ENCODE measurements at places on chromosomes 6 and 20. TPM values are rescaled to one million over a fixed set of nuclear protein-coding genes. Genes with fewer than 3 reads are reported as not detected.

OPN5 gene
- under 0.01 TPM for total RNA-seq

COX4I2 gene
- total RNA-seq, result not detected

HEY2 gene
- total RNA-seq, result not detected

NECAB3 gene
- total RNA-seq, result 30.9 TPM

DUSP15 gene
- 0.26 TPM for total RNA-seq

FNDC1 gene
- total RNA-seq, result 0.16 TPM

WFDC5 gene
- total RNA-seq, result not detected

GPX5 gene
- not detected for total RNA-seq

ARHGAP18 gene
- total RNA-seq, result 20.2 TPM

CCM2L gene
- total RNA-seq, result not detected

ATP6V1G2 gene
- total RNA-seq, result 10.4 TPM

HLA-DQA1 gene
- 0.16 TPM for total RNA-seq

POM121L2 gene
- total RNA-seq, result not detected

MRPS10 gene
- total RNA-seq, result 37.0 TPM

TSPO2 gene
- not detected for total RNA-seq

CTCFL gene
- total RNA-seq, result not detected

C2 gene
- total RNA-seq, result 2.0 TPM

CRIP3 gene
- 0.77 TPM for total RNA-seq

HRH3 gene
- total RNA-seq, result not detected

OR12D3 gene
- not detected for total RNA-seq

SPATS1 gene
- not detected for total RNA-seq

SNAP25 gene
- 4.5 TPM for total RNA-seq

EYS gene
- total RNA-seq, result not detected

PDE10A gene
- 1.3 TPM for total RNA-seq

KHDRBS2 gene
- total RNA-seq, result not detected

RPS6KA2 gene
- 38.1 TPM for total RNA-seq

PTK7 gene
- total RNA-seq, result 151 TPM

C20orf96 gene
- total RNA-seq, result 3.2 TPM

PTPRK gene
- 51.5 TPM for total RNA-seq

TBC1D7 gene
- 15.4 TPM for total RNA-seq

HSPA1L gene
- total RNA-seq, result 1.7 TPM

C6orf58 gene
- total RNA-seq, result not detected

CAGE1 gene
- under 0.01 TPM for total RNA-seq

FABP7 gene
- not detected for total RNA-seq

LINC00237 gene
- total RNA-seq, result not detected

LRRC1 gene
- total RNA-seq, result 4.3 TPM

RPP21 gene
- total RNA-seq, result 24.4 TPM

ADRM1 gene
- total RNA-seq, result 63.5 TPM

Data from bronchial smooth muscle cell (primary cell).